Activated CD4-positive, alpha-beta T cell treated with anti-CD3 and anti-CD28 coated beads, Interleukin-2, Interleukin-4, amounts not matched to agents 100 ng/mL and 50 ng/mL, durations not matched to agents 16 hours and 8 hours (primary cell): ENCODE measurements at places on chromosomes 2 and 18.

- no peak for DNase-seq
Measured at GRCh38 chr18:44719519-44720060, 38.9 kb downstream of the SETBP1 start.

DNA sequence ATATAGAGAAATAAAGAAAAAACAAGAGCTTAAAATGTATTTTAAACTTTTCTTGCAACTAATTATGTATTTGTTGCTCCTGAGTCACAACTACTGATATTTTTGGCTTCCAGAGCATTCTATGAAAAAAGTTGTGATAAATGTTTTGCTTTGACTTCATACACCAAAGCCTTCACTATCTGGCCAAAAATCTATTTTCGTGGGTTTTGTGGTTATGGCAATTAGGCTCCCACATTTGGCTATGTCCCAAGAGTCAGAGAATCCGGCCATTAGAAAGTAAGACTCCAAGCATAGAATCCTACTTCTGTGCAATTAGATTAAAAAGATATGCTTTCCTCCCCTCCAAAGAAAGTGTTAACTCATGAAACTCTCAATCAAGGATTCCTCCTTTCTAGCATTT is 1456.1 kb upstream of the ACVR2A start:
- no peak for DNase-seq

DNA sequence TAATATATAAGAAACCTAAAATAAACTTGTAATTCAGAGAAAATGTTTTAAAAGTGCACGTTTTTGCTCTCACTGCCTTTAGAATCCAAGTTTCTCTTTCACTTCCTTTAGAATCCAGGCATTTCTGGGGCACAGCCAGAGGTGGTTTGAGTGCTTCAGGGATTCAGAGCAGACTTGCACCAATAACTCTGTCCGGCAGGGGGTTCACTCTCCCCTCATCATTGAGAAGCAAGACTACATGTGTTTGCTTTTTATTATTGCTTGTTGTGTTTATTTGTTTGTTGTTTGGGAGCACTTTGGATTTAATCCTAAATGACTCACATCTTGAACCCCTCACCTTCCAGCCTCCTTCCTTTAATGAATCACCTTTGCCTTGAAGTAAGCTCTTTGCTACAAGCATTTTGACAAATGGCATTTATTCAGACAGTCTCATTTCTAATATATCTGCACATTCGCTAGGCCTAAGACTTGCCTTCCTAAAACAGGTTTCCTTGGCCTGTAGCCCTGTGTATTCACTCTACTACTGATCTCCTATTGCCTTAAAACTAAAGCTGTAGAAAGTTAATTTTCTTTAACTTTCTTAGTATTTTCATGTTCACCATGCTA is 233.5 kb upstream of the ATP5MC3 start:
- DNase-seq: peak; percentile 13

DNA sequence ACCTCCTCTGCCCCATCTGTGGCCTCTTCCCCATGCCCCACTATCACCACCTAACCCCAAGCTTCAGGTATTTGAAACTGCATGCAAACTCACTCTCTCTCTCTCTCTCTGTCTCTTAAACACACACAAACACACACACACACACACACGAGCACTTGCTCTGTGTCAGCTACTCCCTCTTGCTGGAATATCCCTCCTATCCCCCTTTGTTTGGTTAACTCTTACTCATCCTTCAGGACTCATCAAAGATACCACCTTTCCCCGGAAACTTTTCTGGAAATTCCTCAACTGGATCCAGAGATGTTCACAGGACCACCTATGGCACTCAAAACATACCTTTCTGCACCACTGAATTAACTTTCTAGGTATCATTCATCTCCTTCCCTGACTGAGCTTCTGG is 222.8 kb upstream of the TMEM200C start:
- DNase-seq: no peak

GRCh38 chr2:134634054-134634753 is 84.6 kb downstream of the TMEM163 start:
- no peak for DNase-seq

DNA sequence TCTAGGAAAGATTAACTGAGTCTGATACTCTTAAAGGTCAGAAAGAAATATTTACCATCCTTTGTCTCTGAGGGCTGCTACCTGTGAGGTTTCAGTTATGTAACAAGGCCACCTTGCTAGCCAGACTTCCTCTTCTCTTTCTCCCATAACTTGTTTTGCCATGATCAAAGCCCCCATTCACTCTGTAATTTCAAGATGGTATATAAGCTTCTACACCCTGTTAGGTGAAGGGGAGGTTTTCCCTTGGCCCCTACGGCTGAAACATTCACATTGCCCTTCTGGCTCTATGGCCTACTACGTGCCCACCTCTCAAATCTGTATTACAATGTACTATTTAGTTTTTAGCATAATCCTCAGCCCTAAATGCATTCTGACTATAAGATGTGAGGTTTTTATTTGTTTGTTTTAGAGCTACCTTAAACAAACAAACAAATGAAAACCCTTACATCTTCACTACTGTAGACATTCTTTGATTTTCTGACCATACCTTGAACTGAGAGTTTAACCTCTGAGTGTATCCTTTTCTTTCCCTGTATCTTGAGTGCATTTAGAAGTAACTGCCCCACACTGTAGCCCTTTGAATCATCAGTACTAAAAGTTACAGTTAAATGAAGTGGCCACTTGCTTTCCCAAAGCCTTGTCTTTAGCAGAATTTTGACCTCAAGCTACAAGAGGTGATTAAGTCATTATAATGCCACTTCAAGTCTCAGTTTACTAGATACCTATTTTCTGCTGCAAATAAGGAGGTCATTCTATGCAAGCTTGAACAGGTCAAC is 332.2 kb downstream of the SOCS6 start:
- no peak for DNase-seq
